AML-193 (cell line): ENCODE measurements at places on chromosomes 1 and 21.

DNA sequence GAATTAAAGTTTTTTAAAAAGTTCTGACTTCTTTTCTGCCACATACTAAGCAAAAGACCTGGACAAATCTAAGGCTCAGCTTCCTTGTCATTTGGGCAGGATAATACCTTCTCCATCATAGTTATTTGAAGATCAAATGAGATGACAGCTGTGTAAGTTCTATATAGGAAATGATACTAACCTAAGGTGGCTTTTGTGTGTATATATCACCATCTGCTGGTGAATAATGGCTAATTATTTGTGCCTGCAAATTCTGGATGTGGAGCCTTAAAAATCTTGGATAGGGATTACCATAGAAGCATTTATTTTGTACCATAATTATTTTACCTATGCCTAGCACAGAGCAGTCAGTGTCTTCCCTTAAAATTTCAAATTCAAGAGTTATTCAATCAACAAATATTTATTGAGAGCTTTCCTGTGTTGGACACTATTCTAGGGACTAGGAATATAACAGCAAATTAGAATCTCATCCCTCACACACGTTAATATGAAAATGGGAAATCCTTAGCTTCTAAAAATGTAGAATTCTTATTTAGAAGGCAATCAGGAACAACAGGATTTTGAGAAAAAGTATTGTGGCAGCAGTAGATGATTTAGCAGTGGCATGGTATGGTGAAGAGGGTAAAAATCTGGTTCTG is 89.8 kb downstream of the TMEM200B start:
- peak; percentile 52 for DNase-seq

DNA sequence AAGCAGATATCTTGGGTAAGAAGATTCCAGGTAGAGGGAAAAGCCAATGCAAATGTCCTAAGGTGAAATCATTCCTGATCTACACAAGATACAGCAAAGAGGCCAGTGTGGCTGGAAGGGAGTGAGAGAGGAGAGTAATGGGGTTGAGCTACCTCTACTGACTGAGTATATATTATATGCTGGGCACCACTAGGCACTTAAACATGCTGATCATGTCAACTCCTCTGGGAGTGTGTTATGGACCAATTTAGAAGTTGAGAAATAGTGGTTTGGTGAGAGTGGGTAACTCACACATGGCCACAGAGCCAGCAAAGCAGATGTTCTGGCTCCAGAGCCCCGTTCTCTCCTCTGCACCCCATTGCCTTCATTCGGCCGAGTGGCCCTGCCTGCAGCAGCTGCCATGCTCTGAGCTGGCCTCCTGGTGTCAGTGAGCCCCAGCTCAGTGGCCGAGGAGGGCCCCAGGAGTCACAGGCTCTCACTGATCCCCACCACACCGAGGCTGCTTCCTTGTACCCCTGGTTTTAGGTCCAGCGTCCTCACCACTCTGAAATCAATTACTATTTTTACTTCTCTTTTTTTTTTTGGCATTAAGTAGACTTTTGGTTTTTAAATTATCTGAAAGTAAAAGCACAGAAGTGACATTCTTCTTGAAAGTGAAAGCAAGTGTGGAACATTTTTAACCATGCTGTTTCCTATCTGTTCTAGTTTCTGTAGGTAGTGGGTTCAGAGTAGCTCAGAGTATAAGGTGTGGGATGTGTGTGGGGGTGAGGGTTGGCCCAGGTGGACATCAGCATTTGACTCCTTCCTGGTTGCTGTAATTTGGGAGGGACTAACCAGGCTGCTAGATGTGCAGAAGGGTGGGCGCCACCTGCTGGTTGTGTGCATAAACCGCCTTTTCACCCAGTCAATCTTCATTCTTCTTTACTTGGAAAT is 45.8 kb upstream of the CRNN start:
- DNase-seq, result peak; percentile 71

DNA sequence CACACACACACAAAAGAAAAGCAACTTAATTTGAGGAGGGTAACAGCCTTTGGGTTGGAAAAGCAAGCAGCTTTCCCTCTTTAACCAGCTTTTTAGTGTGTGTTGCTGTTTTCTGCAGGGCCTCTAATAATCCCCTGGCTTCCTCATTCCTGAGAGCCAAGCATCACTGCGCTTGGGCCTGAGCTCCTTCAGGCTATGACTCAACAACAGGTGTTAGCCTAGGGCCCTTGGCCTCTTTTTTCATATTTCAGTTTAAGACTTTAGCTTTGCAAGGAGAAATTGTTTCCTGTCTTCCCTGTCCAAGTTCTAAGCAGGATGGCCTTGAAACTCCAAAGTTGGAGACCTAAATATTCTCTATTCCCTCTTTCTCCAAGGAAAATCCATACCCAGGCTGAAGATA is 26.2 kb upstream of the SNX27 start:
- no peak for DNase-seq

DNA sequence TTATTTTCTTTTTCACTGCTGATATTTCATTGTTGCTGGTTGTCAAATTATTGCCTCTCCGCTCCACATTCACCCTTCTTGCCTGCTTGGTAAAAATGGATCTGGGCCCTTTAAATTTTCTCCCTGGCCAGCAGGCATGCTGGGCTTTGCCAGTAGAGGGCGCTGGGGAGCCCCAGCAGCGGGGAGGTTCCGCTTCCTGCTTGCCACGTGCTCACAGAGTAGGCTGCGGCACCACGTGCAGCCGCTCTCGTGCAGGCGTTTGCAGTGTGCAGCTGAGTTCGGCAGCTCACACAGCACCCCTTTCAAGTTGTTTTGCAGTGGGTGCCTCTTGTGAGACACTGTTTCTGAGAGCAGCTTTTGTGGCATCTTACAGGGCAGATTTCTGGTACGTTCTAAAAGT is at the start of gene ACTL8:
Gene ACTL8 (plus strand): TSS at position 214 of the 400 bp plus-strand sequence. CDS start 67,676 bp downstream, outside the sequence.
- no peak for DNase-seq

DNA sequence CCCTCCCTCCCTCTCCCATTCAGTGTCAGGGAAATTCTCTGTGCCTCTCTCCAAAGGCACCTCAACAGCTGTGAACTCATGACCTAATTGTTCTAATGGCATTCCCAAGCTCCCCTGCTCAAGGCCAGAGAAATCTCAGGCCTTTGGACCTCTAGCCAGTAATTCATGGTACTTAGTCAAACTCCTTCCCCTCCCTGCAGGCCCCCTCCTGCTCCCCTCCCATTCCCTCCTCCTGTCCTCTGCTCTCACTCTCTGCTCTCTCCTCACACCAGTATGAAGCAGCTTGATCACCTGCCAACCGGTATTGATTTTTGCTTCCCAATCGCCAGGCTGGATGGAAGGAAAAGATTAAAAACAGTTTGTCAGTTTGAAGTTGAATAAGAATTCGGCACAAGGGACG is 370.5 kb upstream of the PBX1 start:
- no peak for DNase-seq

- no peak for DNase-seq
Measured at GRCh38 chr1:91816031-91816430, 69.9 kb downstream of the TGFBR3 start.

GRCh38 chr1:200038981-200039848 is 11.7 kb downstream of the NR5A2 start:
- peak; percentile 13 for DNase-seq

DNA sequence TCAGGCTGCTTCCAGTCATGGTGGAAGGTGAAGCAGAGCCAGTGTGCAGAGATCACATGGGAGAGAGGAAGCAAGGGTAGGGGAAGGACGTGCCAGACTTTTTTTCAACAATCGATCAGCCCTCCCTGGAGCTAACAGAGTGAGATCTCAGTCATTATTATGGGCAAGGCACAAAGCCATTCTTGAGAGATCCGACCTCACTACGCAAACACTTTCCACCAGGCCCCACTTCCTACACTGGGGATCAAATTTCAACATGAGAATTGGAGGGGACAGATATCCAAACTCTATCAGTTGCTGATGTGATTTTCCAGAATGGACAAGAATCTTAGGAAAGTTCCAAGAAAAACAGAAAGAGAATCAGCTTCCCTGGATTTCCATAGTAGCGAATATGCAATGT is 60.5 kb downstream of the BACE2 start:
- no peak for DNase-seq

DNA sequence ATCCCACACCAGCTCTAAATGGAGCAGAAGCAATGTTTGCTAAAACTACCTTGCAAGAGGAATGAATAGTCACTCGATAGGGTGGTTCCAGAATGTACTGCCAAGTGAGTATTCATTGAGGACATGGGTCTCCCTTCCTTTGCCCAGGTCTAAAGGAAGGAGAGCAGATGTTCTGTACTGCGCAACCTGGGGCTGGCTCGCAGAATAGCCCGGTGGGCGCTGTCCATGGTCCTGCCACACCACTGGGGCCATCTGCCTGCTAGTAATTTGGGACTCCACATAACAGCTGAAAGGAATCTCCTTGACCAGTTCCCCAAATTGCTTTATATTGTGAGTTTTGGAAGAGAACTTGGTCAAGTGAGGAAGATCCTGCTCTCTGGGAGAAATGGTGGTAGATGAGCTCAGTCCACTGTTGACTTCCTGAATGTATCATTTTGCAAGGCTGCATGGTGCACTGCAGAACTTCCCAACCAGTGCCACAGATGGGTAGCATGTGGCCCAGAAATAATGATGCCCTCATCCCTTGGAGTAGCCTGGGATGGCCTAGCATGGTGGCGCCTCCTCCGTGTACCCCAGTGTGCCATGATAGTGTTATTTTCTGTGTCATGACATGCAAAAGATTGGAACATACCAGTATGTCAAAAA is 5.7 kb downstream of the SLC6A17 start:
- DNase-seq, result peak; percentile 19

DNA sequence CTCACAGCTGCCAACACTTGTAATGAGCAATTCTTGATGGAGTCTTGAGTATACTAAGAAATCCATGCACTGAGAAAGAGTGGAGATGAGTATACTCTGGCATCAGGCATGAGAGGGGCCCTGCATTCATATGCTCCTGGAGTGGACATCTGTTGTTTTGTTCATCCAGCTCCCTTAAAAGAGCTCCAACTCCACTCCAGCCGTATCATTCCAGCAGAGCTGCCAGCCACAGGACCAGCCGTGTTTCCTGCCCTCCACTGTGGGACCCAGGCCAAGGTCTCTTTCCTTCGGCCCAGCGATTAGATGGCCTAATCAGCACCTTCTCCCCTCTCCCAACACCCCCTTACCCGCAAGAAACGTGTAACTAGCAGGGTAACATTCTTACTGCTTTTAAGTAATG is 144.5 kb downstream of the OMA1 start:
- no peak for DNase-seq

GRCh38 chr1:98723574-98723973 is 62.1 kb downstream of the SNX7 start:
- DNase-seq, result no peak

GRCh38 chr1:177966199-177966598 is 3.7 kb downstream of the SEC16B start:
- DNase-seq, result no peak

DNA sequence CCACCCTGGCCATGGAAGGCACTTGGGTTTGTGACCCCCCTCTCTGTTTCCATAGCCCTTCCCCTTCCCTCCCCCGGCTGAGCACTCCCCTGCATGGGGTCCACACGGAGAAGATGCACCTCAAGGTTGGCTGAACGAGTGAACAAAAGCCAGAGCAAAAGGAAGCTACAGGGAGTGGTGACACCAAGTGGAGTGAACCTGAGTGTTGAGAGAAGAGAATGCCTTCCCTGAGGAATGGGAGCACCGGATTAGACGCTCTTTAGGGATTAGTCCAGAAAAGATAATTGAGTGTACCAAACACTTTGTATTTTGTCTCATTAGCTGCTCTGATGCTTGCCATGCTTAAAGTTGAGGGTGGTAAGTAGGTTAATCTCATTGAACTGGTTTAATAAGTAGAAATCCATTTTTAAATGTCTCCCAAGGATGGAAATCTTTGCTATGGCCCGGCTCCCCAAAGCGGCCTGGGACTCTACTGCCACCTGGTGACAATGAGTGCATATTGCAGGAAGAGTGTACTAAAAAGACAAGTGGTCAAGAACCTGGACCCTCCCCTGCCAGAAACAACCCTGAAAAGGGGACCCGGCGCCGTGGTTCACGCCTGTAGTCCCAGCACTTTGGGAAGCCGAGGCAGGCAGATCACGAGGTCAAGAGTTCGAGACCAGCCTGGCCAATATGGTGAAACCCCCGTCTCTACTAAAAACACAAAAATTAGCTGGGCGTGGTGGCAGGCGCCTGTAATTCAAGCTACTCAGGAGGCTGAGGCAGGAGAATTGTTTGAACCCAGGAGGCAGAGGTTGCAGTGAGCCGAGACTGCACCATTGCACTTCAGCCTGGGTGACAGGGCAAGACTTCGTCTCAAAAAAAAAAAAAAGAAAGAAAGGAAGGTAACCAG is 150.6 kb upstream of the ZC3H12A start:
- no peak for DNase-seq

- DNase-seq, result no peak
Measured at GRCh38 chr1:29708796-29709703, 472.7 kb downstream of the PTPRU start.

DNA sequence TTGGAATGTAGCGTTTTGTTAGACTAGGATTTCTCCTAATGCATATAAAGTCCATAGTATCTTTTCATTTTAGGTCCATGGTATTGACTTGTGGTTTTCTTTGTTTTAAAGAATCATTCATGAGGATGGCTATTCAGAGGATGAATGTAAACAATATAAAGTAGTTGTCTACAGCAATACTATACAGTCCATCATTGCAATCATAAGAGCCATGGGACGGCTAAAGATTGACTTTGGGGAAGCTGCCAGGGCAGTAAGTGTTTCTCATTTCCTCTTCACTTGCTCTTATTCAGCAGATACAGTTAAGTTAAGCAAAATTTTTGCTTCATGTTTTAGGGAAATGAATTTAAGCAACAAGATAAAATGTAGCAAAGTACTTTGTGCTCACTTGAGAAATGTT is 25.4 kb downstream of the GNAI3 start:
- peak; percentile 69 for DNase-seq

DNA sequence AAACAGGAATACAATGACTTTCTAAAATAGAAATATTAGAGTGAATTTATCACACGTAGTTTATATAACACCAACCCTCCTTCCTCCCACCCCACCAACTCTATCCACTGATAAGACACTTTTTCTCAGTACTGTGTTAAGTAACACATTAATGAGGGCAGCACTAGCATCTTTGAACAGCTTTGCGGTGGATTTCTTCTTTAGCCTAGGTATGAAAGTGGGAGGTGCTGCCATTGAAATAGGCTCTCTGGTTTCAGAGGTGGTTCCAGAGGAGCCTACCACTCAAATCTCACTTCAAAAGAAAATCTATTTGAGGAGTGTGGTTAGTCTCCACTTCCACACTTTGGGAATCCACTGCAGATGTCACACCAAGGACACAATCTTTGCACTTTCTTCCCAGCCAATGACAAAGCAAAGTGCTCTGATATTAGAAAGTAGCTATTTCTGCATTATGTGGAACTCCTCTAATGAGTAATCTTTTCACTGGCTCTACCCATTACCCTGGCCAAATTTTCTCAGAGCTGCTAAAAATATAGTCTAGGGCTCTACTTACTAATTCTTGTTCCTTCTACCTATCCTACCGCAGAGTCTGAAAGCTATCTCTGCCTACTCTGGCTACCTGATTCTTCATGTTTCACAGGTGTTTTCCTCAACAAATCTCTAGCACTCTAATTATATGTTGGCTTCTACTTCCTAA is 1667.8 kb downstream of the MRPL39 start:
- DNase-seq, result no peak
